ENCODE measurements at places on chromosomes 7 and 10. TPM values are rescaled to one million over a fixed set of nuclear protein-coding genes. Genes with fewer than 3 reads are reported as not detected.

CSGALNACT2 gene
- 6.4 TPM for total RNA-seq

GRCh38 chr7:30403477-30403876 is 75.1 kb downstream of the NOD1 start:
- no peak for DNase-seq

DNA sequence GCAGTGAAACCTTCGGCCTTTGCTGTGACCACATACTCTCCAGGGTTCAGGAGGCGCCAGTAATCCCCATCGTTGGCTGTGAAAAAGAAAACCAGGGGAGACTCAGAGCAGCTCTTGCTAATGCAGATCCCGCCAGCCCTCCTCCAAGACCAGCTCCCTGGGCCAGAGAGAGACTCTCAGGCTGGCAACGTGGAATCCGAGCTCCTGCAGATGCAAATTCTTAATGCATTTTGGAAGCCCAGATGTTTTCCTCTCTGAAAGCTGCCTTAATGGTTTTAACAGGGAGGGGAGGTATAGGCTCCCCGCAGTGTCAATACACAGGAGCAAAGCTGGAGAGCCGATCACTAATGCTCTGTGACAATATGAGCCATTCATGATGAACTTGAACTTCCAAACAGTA is 80.8 kb downstream of the GPR26 start:
- DNase-seq = no peak

ABCA13 gene
- 0.46 TPM for total RNA-seq

DNA sequence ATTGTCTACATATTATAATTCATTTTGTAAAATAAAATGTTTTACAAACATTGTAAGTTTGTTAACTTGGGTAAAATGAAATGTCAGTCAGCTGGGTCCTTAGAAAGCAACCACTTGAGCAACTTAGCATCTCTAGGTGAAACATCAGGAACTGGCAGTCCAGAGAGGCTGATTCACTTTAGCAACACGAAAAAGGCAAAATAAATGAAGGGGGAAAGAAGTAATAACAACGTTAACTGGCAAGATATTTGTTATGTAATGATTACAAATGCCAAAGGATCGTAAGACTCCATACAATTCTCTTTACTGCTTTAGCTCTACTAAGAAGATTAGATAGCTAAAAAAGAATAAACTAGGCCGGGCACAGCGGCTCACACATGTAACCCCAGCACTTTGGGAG is 5.0 kb downstream of the PDZD8 start:
- peak; percentile 22 for DNase-seq

SP4 gene
- 8.7 TPM for total RNA-seq

DNA sequence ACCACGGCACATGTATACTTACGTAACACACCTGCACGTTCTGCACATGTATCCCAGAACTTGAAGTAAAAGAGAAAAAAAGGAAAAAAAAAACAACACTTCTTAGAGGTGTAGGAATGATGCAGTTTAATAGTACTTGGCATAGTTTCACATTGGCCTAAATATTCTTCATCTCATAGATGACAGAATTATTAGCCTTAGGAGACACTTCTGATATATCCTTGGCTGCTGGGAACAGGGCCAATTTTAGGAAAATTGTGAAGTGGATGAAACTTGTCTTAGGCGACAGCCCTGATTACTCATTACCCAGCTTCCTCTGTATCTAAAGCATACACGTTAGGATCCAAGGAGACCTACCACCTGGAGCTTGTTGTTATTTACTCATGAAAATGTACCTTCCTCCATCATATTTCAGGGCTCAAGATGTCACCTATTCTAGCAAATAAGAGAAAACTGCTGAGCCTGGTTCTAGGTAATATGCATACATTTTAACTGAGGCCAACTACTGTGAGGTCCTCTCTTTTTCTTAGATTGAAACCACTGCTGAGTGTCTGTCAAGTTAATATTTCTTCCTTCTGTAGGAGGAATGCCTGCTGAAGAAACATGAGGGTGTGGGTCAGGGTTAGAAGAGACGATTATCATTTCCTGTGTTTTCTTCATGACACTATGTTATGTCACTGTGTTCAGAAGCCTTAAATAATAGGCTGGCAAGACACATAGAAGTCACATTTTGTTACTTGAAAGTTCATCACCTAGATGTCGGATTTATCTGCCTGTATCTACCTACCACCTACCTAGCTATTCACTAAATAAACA is 44.3 kb downstream of the CPED1 start:
- no peak for DNase-seq

LAMTOR4 gene
- 193 TPM for total RNA-seq

DNA sequence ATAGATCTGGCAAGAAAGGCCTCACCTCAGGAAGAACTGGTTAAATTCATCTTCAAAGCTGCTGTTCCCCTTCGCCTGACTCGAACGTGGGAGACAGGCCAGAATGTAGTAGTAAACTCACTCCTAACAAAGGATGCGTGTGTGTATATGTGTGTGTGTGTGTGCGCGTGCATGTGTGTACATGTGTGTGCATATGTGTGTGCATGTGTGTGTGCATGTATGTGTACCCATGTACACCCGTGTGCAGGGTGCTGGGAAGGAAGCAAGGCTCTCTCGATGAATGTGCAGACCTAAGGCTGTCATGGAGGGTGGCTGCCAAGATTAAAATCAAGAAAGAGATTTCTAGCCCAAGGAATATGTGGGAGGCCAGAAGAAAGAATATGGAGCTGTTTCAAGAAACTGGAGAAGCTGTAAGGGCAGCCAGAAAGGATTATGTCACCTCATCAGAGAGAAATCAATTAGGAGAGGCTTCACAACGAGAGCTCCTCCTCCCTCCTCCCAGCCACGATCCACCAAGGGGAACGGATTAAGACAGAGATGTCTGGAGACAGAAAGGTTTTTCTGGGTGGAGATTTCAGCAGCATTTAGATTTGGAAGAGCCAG is 34.0 kb upstream of the LBX1 start:
- DNase-seq = no peak

DNA sequence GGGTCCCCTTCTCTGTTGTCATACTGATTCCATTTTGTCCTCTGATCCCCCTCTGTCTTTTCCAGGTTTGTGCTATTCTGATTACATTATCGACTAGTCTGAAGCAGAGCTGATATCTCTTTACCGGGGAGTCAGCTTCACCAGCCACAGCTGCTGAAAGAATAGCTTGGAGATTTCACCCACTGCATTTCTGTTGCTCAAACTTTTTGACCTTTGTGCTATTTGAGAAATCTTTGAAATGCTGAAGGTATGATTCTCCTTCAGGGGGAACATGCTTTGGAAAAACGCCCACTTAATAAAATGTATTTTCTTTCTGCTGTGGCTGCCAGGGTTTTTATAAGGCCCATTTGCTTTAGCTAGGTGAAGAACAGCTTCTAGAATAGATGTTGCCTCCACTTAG is 197.8 kb upstream of the TCF7L2 start:
- no peak for DNase-seq

DNA sequence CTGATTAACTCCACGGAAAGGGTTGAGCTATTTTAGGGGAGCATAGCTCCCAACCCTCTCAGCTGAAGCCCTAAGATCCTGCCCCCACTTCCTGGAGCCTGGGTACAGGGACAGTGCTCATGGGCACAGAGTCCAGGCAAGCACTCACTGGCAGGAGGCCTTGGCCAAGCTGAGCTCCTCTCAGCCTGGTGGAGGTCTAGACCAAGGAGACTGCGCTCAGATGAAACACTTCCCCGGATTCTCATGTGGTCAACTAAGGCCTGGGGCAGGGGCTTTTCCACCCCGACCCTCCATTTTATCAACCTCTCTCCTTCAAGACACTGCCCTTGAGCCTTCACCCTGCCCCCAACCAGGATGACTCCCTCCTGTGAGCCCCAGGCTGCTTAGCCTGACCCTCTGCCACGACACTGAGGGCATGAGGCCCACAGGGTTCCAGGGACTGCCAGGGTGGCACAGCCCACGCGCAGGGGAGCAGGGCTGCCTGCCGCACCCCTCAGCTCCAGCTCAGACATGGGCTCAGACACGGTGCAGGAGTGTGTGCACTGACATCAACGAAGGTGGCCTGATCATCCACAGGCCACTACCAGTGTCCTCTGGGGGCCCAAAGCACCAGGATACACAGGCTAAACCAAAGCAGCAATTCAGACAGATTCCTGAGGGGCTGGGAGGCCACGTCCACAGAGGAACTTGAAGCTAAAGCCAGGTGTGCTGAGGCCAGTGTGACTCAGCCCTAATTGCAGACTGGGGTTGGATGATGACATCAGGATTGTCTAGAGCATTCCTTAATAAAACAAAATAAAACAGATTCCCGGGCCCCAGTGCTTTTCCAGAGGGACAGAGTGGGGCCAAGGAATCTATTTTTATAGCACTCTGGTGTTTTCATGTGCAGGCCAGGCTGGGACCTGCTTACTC is 18.8 kb downstream of the CHAT start:
- DNase-seq = no peak

KEL gene
- 9.3 TPM for total RNA-seq

- DNase-seq = no peak
These were observed 578.3 kb downstream of the ETV1 start for GRCh38 chr7:13411151-13411550.

ZNF503 gene
- total RNA-seq = 110 TPM

DNA sequence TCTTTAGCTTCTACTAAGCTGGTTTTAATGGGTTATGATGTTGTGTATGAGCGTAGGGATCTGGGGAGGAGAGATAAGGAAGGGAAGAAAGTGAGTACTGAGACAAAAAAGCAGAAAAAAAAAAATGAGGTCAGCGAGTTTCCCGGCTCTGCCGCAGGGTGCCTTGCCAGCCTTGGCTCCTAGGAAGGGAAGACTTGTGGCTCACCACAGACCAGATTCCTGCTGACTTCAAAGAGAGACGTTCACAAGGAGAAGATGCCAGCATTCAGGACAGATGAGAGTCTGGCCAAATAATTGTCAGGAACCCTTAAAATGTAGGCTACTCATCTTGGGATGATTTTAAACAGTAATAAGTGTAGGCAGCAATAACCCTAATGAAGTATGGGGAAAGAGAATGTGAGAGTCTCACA is 11.4 kb upstream of the FAS start:
- peak; percentile 94 for DNase-seq

DNA sequence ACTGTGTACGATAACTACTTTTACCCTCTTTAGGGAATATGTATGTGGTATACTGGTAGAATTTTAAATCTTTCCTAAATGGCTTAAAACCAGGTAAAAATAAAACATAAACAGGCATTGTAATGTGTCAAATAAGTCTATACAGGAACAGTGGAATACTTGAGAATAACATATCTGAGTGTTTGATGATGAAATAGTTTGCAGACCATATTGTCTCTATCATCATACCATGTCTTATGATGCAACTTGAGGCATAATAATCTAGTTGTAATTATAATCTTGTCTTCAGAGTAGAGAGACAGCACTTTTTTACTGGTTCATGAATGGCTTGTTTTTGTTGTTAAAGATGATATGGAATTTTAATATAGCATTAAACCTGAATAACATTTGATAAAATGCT is 293.5 kb downstream of the CDK14 start:
- DNase-seq = no peak

GRCh38 chr10:71351628-71352319 is 32.7 kb downstream of the SLC29A3 start:
- no peak for DNase-seq

- DNase-seq = no peak
These were observed 151.1 kb downstream of the GFRA1 start for GRCh38 chr10:116121640-116122525.

DNA sequence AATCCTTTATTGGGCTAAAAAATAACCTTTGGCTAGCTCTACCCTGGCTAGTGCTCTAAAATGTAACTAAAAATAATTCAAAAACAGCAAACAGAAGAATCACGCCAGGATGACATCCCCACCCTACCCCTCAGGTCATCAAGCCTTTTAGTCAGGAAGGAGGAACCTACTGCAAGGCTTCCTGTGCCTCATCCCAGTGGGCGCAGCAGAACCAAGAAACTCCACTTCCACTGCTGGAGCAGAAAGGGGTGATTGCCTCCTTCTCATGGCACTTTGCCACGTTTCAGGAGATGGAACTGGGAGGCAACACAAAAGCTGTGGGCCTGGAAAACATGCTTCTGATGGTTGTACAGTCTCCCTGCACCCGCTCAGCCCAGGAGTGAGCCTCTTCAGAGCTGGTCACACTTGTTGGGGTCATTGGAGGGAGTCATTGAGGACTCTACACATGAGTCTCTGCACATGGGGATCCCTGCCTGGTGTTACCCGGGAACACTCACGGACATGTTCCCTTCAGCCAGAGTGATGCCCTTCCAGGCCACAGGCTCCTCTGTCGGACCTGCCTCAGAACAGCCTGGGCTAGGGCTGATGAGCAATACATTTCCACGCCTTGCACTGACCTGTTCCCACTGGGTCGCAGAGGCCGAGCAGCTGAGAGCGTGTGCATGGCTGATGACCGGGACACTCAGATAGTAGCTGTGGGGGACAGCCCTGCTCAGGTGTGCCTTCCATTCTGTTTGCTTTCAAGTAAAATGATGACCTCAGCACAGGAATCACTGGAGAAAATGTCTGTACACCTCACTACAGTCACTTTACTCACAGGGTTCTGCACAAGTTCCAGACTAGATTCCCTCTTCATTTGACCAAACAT is 355.3 kb downstream of the FGFR2 start:
- DNase-seq = no peak

DNA sequence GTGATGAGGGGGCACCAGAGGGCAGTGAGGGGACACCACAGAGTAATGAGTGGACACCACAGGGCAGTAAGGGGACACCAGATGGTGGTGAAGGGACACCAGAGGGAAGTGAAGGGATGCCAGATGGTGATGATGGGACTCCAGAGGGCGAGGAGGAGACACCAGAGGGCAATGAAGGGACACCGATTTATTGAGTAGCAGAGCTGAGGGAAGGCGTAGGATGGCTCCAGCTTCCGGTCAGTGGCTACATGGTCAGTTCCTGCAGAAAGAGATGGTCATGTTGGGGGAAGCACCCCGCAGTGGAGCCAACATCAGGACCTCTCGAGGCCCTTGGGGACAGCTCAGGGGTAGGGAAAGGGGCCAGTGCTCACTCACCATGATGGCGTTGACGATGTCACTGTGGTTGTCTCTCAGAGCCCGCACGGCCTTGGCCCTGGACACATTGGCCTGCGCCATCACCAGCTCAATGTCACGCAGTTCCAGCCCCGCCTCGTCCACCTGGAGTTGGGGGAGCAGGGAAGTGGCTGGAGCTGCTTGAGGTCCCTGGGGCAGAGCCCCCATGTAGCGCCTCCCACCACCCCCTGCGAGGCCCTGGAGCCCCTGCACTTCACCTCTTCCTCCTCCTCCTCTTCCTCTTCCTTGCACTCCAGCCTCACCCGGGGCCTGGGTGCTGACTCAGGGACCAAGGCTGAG is 8.4 kb downstream of the NACAD start:
- DNase-seq = peak; percentile 15

DNA sequence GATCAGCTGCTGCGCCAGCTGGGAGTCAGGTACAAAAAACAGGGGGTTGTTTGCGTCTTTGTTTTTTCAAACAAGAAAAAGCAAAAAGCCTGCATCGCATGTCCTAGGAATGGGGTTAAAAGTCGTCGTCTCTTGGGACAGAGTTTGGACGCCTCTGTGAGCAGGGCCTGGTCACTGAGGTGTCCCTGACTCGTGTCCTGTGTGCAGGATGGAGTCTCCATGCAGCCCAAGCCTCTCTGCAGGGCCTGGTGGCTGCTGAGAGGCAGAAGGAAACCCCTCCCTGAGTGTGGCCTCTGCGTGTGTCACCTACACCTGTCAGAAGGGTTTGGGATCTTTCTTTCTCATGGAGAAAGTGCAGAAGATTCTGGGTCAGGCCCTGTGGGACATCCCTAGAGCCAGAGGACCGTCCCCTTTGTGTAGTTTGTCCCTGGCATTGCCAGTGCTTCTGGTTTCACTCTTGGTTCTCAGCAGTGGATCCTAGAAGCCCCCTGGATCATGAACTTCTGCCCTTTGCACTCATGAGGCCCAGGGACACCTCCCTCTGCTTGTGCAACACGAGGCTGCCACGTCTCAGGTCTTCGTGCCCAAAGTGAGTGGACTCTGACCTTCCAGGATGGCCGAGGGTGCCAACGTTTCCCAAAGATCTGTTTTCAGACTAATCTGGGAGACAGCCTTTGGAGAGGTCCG is 75.0 kb downstream of the PRKAG2 start:
- DNase-seq = no peak

Data from cardiac muscle cell (in vitro differentiated cells and primary cell).